Stimulated activated CD8-positive, alpha-beta memory T cell treated with anti-CD3 and anti-CD28 coated beads, Interleukin-2, amount 100 ng/mL, for 48 hours (primary cell): ENCODE measurements at places on chromosomes 6 and 20.

DNA sequence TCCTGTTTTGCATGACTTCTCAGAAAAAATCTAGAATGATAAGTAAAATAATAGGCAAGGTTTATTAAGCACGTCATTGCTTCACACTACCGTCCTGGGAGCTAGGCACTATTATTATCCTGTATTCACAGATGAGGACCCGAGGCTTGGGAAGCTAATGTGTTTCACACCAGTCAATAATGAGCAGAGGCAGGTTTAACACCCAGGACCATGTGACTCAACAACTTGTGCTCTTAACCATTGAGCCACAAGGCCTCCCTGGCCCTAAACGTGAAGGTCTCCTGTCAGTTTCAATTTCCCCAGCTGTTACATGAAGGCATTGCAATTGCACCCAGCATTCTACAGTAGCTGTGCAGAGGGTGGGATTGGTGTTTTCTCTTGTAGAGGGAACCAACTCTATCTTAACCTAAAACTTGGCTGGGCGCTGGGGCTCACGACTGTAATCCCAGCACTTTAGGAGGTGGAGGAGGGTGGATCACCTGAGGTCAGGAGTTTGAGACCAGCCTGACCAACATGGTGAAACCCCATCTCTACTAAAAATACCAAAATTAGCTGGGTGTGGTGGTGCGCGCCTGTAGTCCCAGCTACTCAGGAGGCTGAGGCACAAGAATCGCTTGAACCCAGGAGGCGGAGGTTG, 191.2 kb downstream of the BCAS1 start:
- no peak for DNase-seq

DNA sequence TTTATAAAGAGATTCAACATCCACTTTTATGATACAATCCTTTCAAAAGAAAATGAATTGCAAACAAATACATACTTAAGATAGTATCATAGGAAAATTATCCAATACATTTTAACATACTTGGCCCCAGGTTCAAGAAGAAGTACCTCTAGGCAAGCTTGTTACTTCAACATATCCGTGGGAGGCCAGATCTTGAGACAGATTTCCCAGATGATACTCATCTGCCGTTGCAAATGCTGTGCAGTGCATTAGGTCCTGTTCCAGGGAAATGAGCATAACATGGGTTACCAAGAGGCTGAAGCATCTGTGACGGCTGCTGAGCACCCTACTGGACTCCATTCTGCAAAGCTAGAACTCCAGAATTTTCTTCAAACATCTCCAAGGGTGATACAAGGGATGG, 15.6 kb downstream of the RMND1 start:
- DNase-seq, result no peak

- DNase-seq, result no peak
Observed at GRCh38 chr6:3433005-3433404, 23.8 kb downstream of the SLC22A23 start.

- DNase-seq, result no peak
Observed at GRCh38 chr6:19279273-19279684, 557.9 kb upstream of the ID4 start.

DNA sequence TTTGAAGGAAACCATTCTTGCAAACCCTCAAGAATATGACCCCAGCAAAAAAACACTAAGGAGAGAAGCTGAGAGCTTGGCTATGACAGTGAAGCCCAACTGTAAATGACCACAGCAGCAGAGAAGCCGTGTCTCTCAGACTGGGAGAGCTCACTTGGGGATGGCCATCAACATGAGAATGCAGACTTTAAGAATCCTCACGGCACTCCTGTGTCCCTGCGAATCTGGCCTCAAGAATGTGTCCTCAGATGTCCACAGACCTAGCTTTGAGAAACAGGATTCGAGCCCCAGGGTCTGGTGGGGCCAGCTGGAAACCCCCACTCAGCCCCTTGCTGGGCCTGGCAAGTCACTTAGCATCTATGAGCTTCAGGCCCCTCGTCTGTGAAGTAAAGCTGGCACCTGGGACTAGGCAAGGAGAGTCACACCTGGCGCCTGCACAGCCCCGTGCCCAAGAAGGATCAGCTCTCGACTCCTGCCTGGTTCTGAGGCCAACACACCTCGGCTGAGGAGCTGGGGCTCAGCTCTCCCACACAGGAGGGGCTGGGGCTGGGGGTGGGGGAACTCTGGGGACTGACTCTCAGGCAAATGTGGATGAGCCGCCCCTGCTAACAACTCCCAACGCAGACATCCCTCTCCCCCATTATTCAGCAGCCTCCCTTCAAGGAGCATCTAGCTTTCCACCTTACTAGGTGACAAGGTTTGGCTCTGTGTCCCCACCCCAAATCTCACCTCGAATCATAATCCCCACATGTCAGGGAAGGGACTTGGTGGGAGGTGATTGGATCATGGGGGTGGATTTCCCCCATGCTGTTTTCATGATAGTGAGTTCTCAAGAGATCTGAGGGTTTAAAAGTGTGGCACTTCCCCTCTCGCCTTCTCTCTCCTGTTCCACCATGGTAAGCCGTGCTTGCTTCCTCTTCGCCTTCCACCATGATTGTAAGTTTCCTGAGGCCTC, 97.7 kb downstream of the GRM4 start:
- no peak for DNase-seq

GRCh38 chr20:16975682-16976081, 227.5 kb downstream of the OTOR start:
- no peak for DNase-seq
